ENCODE measurements at places on chromosomes 5 and 9.

GRCh38 chr5:17305964-17306725 is 88.7 kb downstream of the BASP1 start:
- H3K4me3 ChIP-seq, result no peak overlapping the region
- no peak overlapping the region for H3K27ac ChIP-seq
- no peaks in the 10 kb centered on the region for H3K4me1 ChIP-seq
- no peak for DNase-seq
- H3K36me3 ChIP-seq, result no peaks in the 10 kb centered on the region

DNA sequence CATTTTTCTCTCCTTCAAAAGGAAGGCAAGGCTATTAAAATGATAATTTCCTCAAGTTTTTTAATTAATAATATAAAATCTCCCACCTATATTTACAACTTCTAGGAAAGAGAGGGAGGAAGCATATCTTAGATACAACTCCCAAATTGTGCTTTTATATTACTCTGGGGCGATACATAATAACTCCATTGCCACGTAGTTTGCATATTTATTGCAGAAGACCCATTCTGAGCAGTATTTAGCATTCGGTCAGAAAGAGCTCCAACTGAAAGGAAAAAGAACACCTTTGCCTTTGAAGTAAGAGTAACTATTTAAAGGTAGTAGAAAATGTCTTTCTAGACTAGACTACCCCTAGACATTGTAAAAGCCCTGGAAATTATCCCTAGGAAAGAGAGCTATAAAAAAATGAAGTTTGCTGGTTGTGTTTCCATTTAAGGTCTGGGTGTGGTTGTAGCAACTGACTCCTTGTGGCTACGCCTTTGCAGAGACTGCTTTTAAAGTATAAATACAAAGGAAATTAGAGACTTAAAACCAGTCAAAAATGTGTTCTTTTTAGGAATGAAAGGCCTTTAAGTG is 566.1 kb downstream of the ZNF608 start:
- no peaks in the 10 kb centered on the region for H3K36me3 ChIP-seq
- H3K27ac ChIP-seq, result no peak overlapping the region
- no peaks in the 10 kb centered on the region for H3K27me3 ChIP-seq
- no peak for DNase-seq
- no peak overlapping the region for H3K4me3 ChIP-seq

DNA sequence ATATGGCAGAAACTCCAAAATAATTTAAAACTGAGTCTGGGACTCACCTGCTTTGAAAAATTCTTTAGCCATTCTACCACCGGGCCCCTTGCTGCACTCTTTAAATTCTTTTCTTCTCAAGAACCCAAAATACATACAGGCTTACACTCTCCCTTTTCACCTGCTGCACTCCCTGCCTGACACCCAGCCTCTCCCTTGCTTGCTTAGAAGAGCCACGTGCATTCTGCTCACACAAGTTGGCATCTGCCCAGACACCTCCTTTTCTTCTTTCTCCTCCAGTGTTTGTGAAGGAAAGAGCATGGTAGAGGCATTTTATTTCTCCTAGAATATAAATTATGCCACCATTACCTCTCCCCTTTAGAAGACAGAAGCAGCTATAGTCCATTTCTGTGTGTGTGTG is 39.0 kb upstream of the AOPEP start:
- no peaks in the 10 kb centered on the region for H3K36me3 ChIP-seq
- DNase-seq, result no peak
- H3K4me1 ChIP-seq, result no peaks in the 10 kb centered on the region
- H3K27ac ChIP-seq, result no peak overlapping the region
- no peak overlapping the region for H3K4me3 ChIP-seq

DNA sequence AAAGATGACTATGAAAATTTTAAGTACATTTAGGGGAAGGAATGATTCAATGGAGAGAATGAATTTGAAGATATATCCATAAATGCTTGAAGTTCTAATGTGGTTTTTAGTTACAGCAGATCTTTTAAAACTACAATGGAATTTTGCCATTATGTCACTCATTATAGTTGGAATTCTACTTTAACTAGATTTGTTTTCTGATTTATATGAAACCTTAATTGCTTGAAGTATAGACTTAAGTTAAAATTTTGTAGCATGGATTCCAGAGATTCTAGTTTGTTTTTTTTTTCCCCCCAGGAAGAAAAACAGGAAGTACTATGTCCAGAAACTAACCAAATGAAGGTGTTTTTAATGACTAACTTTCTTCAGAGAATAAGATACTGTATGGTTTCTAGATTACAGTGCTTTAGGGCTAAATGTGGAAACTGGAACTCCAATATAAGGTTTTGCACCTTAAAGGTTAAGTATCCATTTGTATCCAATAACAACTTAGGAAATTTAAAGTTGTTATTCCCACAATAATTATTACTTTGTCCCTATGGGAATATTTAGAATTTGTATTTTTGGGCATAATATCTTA is 70.3 kb downstream of the ZSWIM6 start:
- no peaks in the 10 kb centered on the region for H3K27me3 ChIP-seq
- no peak overlapping the region for H3K27ac ChIP-seq
- no peaks in the 10 kb centered on the region for H3K36me3 ChIP-seq
- H3K4me3 ChIP-seq, result no peak overlapping the region
- H3K4me1 ChIP-seq, result no peaks in the 10 kb centered on the region
- no peak for DNase-seq

DNA sequence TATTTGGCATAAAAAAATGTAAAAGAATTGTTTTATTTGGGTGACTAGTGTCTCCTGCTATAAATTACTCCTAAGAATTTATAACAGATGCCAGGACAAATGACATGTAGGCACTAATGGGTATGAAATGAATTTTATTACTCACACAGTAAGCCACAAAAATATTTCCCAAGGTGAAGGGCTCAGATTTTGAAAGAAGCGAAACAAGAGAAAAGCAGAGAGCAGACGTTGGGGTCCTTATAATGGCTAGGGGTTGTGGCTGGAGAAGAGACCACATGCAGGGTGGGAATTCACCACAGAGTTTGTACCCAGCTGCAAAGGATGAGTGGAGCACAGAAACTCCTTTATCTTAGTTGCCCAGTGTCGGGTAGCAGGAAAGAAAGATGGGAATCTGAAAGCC is 45.0 kb upstream of the PRR16 start:
- no peak overlapping the region for H3K27ac ChIP-seq
- no peak for DNase-seq
- no peaks in the 10 kb centered on the region for H3K36me3 ChIP-seq
- no peaks in the 10 kb centered on the region for H3K27me3 ChIP-seq
- H3K4me3 ChIP-seq, result no peak overlapping the region

DNA sequence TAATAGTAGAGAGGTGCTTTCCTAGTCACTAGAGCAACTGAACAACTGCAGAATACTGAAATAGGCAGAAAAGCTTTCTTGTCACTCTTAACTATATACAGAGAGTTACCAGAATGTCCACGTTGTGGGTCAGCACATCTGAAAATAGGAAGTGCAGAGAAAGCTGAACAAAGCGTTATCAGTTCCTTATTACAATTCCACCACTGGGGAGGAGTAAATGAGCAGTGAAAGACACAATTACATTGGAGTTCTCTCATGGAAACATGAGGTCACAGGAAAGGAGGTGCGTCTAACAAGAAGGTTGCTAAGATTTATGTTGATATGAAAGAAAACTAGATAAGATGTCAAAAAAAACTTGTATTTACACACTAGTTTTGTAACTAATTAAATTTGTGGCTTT is 461.9 kb upstream of the COX7C start:
- DNase-seq, result no peak
- no peak overlapping the region for H3K27ac ChIP-seq
- H3K36me3 ChIP-seq, result no peaks in the 10 kb centered on the region
- H3K4me3 ChIP-seq, result no peak overlapping the region

GRCh38 chr5:2491846-2492245 is 259.6 kb downstream of the IRX2 start:
- no peaks in the 10 kb centered on the region for H3K27me3 ChIP-seq
- no peak overlapping the region for H3K27ac ChIP-seq
- H3K4me1 ChIP-seq, result no peaks in the 10 kb centered on the region
- no peak for DNase-seq
- H3K4me3 ChIP-seq, result no peak overlapping the region
- no peaks in the 10 kb centered on the region for H3K36me3 ChIP-seq

GRCh38 chr5:164234321-164234720 is 728.9 kb downstream of the MAT2B start:
- H3K27me3 ChIP-seq, result no peaks in the 10 kb centered on the region
- DNase-seq, result no peak
- no peak overlapping the region for H3K4me3 ChIP-seq
- H3K4me1 ChIP-seq, result no peaks in the 10 kb centered on the region
- no peak overlapping the region for H3K27ac ChIP-seq

Data from CD4-positive, alpha-beta T cell (primary cell).